ENCODE measurements at places on chromosomes 4 and X.

DNA sequence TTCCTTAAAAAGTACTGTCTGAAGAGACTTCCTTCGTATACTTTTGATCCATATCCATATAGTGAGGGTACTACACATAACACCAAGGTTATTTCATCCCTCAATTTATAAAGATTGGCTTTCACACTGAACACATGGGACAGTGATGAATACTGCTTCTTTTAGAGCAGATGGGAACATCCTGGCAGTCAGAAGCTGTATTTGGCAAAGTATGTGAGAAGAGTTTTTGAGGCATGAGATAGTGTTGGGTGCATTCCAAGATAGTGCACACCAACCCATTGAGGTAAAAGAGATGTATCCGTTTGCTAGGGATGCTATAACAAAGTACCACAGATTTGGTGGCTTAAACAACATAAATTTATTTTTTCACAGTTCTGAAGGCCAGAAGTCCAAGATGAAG is 141.1 kb downstream of the MOSPD2 start:
- no peak for DNase-seq

- no peak for DNase-seq
These were observed 794.8 kb upstream of the EPHA5 start for GRCh38 chr4:66465111-66465510.

- no peak for DNase-seq
These were observed 41.2 kb upstream of the ZMAT1 start for GRCh38 chrX:101973066-101973465.

- no peak for DNase-seq
These were observed 160.0 kb downstream of the SMIM20 start for GRCh38 chr4:26073886-26074560.

DNA sequence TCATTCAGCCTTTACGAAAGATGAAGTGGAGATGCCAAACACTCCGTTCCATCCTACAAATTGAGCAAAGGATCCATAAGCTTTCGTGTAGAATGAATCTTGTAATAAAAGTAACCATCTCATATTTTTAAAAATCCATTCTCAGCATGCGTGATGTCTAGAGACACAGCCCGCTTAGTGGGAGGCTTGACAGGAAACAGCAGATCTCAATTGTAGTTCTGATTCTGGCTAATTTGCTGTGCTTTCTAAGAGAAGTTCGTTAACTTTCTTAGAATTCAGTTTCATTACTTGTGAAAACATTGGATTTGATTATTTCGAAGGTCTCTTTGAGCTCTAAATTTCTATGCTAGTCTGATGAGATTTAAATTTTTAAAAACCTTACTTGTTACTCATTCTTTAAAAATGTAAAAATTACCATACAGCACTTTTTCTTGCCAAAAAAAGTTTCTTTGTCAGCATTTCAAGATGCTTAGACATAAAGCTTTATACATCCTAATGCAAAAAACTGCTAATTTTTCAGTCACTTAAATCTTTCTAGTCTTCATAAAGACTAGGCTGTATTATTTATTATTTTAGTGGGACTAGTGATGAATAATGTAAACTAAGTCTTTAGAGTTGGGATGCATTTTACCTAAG is 66.9 kb upstream of the NEIL3 start:
- no peak for DNase-seq

DNA sequence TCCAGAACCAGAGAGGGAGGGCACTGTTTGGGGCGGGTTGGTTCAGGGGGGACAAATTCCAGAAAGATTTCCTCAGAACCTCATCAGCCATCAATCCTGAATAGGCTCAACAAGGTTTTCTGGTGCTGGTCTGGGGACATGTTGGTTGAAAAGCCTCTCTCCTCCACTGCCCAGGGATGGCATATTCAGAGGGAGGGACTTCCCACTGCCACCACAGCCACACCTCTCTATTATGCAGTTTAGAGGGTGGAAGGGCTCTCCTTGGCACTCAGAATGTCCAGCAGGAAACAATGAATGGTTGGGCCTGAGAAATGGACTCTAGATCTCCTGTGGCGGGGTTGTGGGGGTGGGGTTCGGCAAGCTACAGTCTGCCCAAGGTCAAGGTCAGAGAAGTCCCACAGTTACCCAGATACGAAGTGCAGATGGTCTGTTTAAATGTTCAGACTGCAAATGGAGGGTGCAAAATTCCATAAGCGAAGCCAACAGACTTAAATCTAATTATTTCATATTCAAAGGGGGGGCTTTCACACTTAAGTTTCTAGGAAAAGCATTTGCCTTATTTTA is 70.7 kb downstream of the LEF1 start:
- no peak for DNase-seq

- DNase-seq: no peak
These were observed 3.8 kb downstream of the SAP30 start for GRCh38 chr4:173374588-173374987.

DNA sequence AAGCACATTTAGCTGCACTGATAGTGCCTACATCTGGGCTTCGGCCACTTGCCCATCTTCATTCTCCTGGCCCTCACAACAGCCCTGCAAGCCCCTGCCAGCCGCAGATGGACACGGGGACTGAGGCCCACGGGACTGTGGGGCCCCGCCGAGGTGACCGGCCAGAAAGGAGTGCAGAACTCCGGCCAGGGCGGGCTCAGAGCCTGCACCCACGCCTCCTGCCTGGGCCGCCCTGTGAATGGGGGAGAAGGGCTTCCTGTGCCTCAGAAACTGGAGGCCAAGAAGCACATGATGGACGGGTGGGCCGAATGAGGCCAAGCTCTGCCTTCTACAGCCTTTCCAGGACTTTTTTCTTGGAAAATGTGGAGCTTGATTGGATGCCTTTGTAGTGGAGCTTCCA is 35.7 kb upstream of the HGFAC start:
- DNase-seq: no peak

DNA sequence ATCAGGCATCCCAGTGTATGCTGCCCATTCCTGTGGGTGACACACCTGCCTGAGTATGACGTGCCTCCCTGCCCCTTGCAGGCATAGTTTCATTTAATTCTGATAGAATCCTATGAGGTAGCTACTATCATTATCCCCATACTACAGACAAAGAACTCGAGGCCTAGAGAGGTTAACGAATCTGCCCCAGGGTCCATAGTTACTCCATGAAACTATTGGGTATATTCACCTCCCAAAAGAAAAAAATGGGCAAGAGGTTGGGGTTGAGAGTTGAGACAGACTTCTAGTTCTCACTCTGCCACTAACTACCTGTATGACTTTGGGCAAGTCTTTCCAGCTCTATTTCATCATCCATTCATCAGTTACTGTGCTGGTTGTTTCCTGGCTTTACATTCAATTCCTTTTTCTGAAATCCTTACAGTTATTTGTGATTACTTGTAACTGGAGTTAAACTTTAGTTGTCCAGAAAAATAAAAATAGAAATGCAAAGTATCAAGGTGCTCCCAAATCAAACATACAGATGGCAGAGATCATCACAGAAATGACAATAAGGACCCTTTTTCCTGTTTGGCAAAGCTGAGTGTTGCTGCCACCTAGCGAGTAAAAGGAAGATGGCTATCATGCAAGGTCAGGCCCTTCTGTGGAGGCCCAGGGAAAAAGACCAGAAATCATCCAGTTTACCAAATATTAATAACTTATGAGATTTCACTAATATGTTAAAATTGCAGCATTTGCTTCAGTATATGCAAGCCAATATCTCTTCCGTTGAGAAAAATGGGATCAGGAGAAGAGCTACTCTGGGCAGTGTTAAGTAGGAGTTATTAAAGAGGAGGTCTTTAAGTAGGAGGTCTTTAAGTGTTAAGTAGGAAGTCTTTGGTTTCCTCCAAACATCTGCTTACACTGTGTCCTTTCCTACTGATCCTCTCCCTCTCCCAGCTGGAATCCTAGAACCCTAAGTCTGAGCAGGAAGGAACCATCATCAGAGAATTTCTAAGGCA is 17.1 kb upstream of the MAP7D3 start:
- no peak for DNase-seq

DNA sequence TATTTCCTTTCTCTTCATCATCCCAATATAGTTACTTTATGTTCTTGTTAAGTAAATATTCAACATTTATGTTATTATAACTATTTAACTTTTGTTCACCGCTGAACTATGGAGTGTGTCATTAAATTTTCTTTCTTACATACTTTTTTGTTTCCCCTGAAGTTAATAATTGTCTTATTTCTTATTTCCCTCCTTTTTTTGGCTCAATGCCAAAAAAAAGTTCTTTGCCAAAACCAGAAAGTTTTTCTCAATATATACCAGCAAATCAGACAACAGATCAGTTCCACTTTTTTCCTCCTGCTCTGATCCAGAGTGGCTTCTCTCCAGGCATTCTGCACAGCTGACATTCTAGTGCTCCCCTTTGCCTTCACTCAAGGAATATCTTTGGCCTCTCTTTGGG is 187.0 kb upstream of the PPARGC1A start:
- DNase-seq: no peak

GRCh38 chr4:73453701-73454005 is 17.6 kb downstream of the AFP start:
- no peak for DNase-seq

- no peak for DNase-seq
These were observed 558.7 kb downstream of the SPRY1 start for GRCh38 chr4:123955167-123955800.

- no peak for DNase-seq
These were observed 178.9 kb upstream of the GPC4 start for GRCh38 chrX:133594156-133594555.

- no peak for DNase-seq
These were observed 337.3 kb upstream of the DIPK2B start for GRCh38 chrX:45537936-45538335.

DNA sequence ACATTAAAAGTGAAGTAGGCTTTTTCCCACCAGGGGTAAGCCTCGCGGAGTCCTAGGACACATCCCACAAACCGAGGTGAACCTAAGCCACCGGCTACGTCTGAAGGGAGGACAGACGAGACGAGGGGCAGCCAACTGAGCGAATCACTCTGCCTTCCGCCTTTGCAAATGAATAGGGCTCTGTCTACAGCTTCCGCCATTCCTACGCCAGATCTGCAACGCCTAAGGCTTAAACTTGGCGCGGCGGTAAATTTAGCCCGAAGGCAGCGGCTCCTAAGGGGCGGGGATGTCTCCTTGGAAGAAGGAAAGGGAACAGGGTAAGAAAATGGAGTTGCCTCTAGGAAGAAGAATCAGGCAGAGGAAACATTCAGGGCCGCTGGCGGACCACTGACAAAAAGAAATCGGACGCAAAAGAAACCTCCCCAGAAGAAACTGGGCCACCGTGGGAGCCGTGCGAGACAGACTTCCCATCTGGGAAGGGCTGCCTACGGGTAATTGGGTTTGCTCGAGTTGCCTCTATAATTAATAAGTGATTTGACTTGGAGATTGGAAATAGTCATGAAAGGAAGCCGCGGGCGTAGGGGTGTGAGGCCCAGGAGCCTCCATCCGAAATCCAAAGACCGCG is 90.5 kb downstream of the BCOR start:
- DNase-seq: no peak

DNA sequence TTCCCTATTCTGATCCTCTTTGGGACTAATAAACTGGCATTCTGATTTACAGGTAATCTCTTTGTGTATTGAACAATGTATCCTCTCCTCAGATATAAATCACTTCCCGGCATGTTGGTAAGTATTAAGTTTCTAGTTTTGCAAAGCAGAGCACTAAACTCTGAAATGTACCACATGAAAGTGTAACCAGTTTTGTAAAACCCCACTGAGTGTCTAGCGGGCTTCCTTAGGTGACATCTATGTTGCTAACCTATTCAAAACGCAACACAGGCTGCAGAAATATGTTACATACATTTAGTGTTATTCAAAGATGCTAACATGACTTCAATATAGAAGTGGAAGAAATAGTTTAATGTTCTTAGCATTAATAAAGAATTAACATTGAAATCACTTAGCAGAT is 25.2 kb downstream of the DNAJB14 start:
- DNase-seq: no peak

DNA sequence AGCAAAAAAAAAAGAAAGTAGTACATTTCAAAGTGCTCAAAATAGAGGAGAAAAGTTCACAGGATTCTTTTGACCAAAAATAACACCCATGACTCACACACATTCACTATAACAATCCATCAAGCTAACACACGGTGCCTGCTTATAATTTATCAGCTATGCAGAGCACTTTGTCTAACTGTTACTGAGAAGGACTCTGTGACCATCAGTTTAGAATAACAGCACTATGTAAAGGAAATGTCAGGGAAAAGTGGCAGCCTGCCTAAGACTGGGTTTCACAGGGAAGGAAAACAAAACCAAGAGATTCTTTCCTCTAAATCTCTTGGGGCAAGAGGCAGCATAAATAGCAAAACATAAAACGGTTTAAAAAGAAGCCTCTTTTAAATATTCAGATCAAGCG is 54.8 kb downstream of the CCDC149 start:
- peak; percentile 59 for DNase-seq

- DNase-seq: no peak
These were observed 98.0 kb downstream of the CXCL13 start for GRCh38 chr4:77703666-77704065.

- no peak for DNase-seq
These were observed 915.4 kb downstream of the PCDH19 start for GRCh38 chrX:99494668-99495067.

DNA sequence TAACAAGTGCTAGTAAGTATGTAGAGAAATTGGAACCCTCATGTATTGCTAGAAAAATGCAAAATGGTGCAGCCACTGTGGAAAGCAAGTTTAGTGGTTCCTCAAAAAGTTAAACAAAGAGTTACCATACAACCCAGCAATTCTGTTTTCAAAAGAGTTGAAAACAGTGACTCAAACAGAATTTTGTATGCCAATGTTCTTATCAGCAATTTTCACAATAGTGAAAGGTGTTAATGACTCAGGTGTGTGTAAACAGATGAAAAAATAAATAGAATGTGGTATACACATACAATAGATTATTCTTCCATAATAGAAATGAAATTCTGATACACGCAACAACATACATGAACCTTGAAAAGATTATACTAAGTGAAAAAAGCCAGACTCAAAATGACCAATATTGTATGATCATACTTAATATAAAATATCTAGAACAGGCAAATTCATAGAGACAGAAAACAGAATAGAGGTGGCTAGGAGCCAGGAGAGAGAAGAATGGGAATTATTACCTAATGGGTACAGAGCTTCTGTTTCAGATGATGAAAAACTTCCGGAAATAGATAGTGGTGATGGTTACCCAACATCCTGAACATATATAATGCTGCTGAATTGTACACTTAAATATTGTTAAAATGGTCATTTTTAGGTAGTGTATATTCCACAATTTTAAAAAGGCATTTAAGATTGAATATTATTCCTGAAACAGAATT is 51.6 kb downstream of the WDFY3 start:
- no peak for DNase-seq

- DNase-seq: no peak
These were observed 27.5 kb downstream of the ENPEP start for GRCh38 chr4:110503270-110504083.

DNA sequence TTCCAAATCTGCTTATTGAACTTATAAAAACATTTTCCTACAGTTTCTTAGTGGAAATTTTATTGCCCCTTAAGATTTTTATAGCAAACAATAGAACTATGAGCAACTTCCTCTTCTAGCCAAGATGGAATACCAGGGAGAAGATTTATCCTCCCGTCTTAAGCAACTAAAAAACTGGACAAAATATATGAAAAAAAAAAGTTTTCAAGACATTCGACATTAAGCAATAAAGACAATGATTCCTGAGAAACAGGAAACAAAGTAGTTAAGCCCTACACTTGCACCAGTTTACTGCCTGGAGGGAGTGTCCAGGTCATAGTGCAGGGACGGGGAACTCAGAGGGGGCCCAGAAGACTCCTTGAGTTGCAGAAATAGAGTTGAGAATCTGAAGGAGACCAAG is 516.1 kb upstream of the DIPK2B start:
- DNase-seq: no peak

GRCh38 chrX:12702509-12703091 is 88.6 kb upstream of the PRPS2 start:
- no peak for DNase-seq
